Hypothalamus (tissue), 51 donors: ENCODE measurements at places on chromosomes 3 and 15.
A peak's percentile ranks its signal among the peaks of the same experiment; 100 is the strongest.

- DNase-seq: no peak
Measured at GRCh38 chr3:193830791-193831191, 237.8 kb downstream of the OPA1 start.

DNA sequence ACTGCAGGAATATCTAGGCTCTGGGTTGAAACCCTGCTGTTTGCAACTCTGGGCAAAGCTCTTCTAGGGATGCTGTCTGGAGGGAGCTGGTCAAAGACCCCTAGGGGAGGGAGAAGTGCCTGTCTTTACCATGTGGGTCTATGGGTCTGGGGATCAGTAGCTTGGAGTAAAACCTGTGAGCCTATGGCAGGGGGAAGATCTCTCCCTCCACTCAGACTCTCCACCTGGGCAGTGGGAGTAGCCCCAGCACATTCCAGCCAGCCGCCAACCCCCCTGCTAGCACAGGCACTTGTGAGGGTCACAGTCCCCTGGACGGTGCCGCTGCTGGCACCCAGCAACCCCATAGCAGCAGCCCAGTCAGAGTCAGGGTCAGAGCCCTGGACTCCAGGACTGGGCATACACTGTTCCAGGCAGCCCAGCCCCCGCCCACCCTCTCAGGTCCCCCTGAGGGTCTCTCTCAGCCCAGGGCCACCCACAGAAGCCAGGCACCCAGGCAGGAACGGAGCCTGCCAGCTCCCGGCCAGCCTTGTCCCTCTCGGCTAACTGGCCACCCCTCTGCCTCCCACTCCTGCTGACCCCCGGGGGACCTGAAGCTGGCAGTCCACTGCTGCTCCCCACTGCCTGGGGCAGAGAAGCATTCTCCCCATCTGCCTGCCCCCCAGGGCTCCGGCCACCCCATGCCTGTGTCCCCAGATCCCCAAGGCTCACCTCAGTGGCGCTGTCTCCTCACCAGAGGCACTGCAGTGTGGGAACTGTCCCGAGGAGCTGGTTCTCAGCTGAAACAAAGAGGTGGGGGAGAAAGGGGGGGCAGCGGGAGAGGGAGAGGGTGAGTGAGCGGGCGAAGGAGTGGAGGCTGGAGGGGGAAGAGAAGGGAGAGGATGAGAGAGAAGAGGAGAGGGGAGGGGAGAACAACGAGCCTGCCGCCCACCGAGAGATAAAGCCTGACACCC lies 10.8 kb downstream of the GLYCTK start:
- DNase-seq: peak; percentile 32

- DNase-seq: no peak
Measured at GRCh38 chr15:69410248-69410874, 3.8 kb upstream of the KIF23 start.

- no peak for DNase-seq
Measured at GRCh38 chr3:126373682-126374601, 16.7 kb upstream of the KLF15 start.

DNA sequence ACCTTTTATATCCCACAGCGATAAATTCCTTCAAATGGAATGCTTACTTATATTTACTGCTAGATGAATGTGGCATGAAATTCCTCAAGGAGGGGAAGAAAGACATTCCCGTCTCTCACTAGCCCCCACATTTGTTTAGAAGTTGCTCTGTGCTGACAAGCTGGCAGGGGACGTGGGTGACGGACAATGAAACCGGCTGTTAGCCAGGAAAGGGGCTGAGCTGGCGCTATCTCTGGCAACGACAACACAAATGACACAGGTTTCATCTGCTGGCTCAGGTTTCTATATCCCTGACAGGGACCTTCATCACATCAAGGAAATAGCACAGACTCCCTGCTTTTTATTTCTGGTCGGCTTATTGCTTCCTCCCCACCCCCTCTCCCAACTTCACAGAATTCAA lies 15.8 kb downstream of the RUVBL1 start:
- DNase-seq: no peak

DNA sequence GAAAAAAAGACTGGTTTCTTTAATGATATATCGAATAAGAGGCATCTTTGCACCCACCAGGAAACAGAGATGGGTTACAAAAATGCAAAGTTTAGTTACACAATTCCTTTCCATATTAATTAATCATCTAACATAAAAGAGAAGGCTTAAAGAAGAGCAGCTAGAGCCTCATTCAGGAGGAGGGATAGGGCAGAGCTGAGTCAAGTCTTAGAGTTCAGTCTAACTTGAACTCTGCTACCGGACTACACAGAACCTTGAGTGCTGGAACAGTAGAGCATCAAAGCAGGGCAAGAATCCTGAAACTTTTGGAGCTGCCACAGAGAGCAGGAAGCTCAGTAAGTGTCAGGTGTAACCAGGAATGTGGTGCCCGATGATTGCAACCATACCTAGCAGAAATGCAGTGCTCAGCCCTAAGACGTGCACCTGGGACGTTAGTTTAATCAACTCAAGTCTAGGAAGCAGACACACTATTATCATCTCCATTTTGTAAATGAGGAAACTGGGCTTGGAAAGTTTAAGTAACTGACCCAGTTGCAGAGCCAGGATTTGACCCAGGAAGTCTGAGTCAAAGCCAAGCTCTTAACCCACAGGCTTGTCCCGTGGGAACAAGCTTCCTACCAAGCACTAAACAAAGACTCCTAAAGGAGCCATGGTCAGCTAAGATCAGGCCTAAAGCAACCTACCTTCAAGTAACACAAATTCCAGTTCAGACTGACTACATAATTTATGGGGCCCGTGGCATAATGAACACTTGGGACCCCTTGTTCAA lies 187.4 kb downstream of the FOXP1 start:
- no peak for DNase-seq

- DNase-seq: no peak
Measured at GRCh38 chr3:176905331-176905730, 292.0 kb downstream of the TBL1XR1 start.

DNA sequence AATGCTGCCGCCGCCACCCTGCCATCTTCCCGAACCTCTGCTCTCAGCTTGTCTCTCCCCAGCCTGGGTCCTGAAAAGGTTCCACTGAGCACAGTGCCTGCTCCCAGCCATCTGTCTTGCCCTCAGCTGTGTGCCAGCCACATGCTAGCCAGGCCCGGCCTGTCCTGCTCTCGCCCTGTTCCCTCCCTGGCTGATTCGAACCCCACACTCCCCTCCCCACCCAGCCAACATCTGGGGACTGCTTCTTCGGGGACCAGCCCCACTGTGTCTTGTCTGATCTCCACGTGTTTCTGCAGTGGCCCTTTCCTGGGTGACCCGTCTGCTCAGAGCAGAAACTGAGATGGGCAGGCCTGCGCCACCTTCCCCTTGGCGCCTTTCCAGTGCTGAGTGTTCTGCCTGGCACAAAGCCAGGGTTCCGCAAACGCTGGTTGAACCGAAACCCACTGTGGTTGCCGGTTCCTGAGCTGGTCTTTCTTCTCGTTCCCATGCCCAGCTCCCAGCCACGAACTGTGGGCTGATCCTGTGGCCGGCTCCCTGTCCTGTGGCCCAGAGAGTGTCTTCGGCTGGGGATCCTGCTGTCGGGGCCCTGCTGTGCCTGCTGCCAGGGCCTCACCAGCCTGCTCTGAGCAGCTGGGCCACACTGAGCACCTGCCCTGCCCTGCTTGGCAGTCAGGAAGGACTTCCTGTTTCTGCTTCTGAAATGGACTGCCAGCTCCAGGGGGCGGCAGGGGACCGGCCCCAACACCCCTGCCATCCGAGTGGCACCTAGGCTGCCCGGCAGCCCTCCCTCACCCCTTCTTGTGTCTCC lies 62.7 kb upstream of the KLF13 start:
- DNase-seq: peak; percentile 70

GRCh38 chr15:31609258-31609681 lies 282.6 kb downstream of the KLF13 start:
- DNase-seq: no peak

DNA sequence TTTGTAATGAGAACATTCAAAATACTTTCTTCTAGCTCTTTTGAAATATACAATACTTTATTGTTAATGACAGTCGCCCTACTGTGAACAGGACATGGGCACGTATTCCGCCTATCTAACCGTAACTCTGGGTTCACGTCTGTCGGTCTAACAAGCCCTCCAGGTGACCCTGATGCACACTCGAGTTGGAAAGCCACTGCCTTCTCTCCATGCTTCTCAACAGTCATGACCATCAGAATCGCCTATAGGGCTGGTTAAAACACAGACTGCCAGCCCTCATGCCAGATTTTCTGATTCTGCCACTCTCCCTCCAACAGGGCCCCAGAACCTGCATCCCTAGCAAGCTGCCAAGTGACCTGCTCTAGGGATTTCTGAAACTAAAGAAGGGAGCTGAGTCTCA lies 140.2 kb downstream of the FOXP1 start:
- no peak for DNase-seq

DNA sequence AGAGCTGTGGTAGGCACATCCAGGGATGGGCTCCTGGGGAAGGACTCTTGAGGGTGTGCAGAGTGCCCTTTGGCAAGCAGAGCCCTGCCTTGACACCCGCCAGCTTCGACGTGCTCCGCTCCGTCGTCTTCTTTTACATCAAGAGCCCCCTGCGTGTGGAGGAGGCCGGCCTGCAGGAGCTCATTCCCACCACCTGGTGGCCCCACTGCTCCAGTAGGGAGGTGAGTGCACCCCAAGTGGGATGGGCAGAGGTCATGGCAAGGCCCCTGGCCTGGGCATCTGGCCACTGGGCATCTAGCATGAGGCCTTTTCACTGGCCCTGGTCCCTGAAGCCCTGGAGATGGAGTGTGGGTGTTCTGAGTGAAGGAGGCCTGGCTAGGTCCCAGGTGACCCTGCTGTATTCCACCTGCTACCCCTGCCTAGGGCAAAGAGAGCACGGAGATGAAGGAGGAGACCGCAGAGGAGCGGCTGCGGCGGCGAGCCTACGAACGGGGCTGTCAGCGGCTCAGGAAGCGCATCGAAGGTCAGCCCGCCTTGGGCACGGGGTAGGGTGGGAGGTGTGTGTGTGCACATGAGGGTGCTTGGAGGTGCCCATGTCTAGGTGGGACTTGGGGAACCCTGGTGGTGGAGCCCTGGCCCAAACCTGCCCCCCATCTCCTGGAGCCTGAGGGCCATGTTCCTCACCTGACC lies 12.2 kb downstream of the RNF123 start:
- DNase-seq: no peak

DNA sequence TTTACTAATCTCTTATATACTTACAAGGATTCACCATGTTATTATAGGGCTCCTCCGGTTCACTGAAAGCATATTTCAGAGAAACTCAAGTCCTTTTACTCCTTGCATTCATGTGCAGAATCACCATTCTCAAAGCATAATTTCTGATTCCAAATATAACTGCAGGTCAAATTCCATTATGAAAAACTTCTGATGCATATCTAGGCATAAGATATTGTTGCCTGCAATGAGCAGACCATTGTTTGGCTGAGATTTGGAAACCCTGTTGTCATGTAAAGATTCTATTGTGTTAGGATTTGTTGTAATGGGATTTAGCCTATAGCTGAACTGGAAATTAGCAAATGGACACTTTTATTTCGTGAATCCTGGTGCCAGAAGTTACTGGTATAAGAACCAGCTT lies 69.5 kb upstream of the PRICKLE2 start:
- DNase-seq: no peak

- DNase-seq: no peak
Measured at GRCh38 chr3:133742351-133743091, 3.7 kb upstream of the TF start.

DNA sequence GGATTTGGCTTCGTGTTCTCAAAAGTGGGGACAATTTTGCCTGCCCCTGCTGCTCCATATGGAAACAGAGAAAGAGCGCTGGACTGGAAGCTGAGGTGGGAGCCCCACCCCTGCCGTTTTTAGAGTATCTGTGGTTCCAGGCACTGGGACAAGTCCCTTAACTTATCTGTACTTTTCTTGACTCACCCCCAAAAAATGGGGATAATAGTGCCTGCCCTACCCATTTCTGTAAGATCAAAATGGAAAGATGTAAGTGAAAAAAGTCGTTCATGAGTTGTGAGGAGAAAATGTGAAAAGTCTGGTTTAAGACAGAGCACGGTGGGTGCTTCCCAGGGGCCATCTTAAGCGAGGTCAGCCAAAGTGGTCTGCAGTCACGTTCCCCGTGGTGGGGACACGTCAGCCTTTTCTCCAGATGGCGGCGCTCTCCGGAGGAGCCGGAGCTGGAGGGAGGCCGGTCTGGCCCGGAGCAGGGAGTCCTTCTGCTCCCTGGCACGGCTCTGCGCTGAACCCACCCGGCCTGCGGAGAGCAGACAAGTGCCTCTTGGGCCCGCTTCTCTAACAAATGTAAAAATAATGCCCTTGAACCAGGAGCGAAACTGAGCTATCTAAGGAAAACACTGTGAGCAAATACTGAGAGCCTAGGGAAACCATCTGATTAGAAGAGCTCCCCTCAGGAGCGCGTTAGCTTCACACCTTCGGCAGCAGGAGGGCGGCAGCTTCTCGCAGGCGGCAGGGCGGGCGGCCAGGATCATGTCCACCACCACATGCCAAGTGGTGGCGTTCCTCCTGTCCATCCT lies at the start of gene CLDN18:
Gene CLDN18 (plus strand): TSS at position 690 of the 797 bp plus-strand sequence. CDS start 61 bp downstream, at position 751.
- no peak for DNase-seq

DNA sequence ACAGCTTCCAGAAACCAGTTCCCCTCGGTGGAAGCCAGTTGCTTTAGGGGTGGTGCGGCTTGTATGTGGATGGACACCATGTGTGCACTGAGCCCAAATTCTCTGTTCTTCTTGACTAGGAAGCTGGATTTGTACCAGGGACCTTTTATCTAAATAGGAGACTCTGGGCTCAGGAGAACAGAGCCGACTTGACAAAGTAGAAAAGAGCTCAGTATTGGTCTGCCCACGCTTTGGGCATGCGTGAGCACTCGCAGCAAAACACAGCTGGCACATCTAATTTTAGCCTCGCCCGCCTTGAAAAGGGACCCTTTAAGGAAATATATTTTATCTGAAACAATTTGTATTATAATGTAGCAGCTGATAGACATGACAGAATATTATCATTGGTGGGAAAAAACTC lies 1.1 kb upstream of the RBMS3 start:
- DNase-seq: no peak

DNA sequence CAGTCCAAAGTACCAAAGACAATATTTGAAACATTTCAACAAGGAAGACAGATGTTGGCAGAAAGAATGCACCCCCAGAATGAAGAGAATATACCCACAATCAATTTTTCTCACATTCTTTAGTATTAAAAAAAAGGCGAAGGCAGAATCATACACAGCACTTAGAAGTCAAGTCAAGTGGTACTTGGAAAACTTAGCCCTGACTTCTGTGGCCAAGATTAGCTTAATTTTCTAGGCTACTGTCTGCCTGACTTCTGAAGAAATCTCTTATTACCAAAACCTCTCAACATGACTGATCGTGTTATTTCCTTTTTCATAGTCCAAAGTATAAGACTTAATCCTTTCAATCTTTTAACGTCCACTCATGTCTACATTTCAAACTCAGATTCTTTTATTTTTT lies 60.7 kb downstream of the PBRM1 start:
- no peak for DNase-seq

DNA sequence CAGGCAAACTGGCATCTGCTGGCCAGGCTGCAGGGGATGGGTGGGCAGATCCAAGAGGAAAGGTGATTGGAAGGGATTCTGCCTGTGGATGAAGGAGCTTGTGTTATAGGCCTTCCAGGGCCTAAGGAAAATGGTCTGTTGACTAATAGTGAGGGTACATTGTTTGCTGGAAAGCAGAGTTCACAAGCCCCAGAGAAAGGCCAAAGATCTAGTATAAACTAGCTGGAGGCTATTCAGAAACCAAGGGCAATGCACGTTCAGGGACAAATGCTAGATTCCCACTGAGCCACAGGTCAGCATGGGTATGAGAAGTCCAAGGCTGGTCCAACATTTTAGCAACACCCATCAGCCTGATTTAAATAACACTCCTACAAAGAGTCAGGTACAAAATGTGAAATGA lies 74.7 kb downstream of the FBN1 start:
- no peak for DNase-seq
